ENCODE measurements at places on chromosomes 12 and 14.

- DNase-seq: no peak
Measured at GRCh38 chr14:52089218-52089617, 20.4 kb upstream of the NID2 start.

DNA sequence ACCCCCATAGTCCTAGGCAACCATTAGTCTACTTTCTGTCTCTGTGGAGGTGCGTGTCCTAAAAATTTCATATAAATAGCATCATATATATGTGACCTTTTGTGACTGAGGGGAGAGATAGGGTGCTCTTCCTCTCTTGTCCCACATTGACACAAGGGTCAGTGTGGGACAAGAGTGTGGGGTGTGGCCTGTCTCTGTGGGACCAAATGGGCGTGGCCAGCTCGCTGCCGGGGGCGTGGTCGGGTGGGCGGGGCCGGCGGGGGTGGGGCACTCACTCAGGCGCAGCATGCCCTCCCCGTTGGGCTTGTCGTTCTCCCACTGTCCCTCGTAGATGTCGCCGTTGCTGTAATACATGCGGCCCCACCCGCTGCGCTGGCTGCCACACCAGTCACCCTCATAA, 15.5 kb downstream of the MORN3 start:
- no peak for DNase-seq

DNA sequence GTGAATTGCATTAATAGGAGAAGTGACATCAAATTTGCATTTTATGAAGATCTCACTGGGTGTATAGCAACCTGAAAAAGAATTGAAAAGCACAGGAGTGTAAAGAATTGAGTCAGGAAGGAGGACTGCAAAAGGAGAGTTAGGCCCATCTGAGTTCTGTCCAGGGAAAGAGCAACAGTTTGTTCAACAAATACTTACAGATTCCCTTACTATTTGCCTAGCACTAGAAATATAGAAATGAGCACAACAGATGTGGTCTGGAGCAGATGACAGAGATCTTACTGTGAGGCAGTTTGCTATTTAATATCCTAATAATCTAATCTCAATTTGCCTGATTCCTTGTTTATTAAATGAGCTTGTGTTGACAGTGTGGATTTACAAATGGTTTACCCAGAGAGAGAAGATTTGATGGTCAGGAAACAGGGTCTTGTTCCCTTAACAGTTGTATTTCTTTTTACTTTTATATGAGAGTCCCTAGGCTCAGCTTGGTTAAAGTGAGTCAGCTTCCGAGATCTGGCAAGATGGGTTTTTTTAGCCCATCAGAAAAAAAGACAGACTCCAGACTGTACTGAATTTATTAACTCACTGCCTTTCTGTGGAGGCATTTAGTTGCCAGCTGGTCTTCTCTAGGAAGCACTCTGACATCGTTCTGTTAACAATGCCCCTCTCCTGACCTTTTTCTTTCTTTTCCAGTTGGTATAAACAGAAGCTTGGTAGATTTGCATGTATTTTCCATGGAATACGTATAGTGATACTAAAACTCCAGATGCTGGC, 229.7 kb downstream of the TTC6 start:
- no peak for DNase-seq

DNA sequence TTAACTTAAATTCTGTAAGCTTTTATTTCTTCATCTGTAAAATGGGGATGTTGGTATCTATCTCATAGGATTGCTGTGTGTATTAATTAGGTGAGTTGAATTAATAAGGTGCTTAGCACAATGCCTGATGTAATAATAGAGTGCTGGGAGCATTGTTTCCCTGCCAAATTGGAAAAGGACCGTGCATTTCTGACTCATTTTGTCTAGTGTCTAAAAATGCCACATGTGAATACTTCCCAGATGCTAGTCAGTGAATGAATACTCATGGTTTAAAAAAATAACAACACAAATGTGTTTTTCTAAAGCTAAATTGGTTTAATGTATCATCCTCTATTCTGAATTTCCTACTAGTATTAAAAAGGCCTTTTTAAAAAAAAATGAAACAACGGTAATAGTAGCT, 45.4 kb upstream of the NEDD1 start:
- DNase-seq: peak; percentile 19

- DNase-seq: no peak
Measured at GRCh38 chr12:46100551-46101484, 110.4 kb upstream of the SCAF11 start.

DNA sequence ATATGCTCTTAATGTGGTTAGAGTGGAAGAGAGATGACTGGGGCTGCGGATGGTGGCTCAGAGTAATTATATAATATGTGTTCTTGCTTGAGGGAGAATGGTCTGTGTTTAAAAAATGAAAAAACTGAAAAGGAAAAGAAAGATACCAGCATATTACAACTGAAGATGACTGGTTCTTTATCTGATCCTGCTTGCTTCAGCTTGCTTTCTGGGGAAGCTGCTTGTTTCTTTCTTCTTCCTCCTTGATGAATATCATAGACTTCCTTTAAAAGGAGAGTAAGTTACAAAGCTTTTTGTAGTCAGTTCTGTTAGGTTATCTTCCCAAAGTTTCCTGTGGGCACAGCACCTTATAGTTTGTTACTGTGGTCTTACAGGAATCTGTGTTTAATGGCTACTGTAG, 210.9 kb downstream of the ERC1 start:
- no peak for DNase-seq

DNA sequence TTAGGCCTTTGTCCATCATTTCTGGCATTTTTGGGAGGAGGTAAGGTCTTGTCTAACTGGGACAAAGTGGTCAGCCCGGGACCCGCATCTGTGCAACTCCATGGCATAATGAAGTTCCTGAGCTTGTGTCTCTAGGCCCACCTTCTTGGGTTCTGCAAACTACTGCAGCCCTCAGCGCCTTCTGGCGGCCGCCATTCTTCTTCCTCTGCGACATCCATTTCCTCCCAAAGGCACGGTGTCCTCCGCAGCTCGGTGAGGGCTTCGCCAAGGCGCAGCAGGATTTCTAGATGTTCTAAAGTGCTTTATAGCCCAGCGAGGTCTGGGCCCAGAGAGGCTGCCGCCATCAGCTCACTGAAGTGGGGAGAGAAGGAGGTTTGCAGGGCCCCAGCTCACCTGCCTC, 134.4 kb upstream of the OR4E1 start:
- no peak for DNase-seq

DNA sequence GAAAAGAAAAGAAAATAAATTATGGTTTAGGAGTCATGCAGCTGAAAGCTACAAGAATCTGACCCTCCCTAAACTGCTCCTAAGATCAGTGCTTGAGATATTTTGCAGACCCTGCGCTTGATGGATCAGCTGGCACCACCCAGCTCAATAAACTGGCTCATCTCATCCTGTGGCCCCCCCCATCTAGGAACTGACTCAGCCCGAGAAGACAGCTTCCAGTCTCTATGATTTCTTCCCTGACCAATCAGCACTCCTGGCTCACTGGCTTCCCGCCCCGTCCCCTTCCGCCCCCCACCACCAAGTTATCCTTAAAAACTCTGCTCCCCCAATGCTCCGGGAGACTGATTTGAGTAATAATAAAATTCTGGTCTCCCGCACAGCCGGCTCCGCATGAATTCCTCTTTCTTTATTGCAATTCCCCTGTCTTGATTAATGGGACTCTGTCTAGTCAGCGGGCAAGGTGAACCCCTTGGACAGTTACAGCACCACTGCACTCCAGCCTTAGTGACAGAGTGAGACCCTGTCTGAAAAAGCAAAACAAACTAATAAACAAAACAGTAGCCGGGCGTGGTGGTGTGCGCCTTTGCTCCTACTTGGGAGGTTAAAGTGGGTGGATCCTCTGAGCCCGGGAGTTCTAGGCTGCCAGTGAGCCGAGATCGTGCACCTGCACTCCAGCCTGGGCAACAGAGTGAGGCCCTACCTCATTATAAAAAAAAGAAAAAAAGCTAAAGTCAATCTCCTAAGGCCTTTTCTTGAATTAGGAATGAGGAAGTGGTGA, 24.5 kb upstream of the SPTLC2 start:
- DNase-seq: peak; percentile 35

- no peak for DNase-seq
Measured at GRCh38 chr12:76303365-76303764, 44.9 kb downstream of the BBS10 start.

GRCh38 chr12:55703901-55704761, 3.6 kb downstream of the ITGA7 start:
- DNase-seq: no peak

GRCh38 chr12:115752913-115753726, 524.4 kb downstream of the MED13L start:
- DNase-seq: peak; percentile 79
